IPS DF 6.9 (cell line): ENCODE measurements at places on chromosomes 2 and 18.

DNA sequence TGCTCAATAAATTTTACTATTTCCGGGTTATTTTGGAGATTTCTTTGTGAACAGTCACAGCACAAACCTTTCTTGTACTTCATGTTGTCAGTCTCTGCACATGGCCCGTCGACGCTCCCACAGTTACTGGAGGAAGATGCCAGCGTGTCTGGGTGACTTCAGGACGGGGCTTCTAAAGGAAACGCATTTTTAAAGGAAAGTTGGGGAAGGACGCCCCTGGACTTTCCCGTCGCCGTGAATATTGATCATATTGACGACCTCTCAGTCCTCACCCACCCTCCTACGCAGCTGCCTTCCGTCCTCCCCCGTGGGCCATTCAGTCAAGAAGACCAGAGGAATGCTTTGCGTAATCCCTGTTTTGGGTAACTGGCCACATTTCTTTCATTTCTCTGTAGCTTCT, 71.1 kb upstream of the SNTG2 start:
- no peaks in the 10 kb centered on the region for H3K27me3 ChIP-seq
- no peak overlapping the region for H3K27ac ChIP-seq
- DNase-seq = no peak
- no peaks in the 10 kb centered on the region for H3K4me1 ChIP-seq

- no peak overlapping the region for H3K4me3 ChIP-seq
- no peak for DNase-seq
- no peaks in the 10 kb centered on the region for H3K4me1 ChIP-seq
- H3K27me3 ChIP-seq = no peaks in the 10 kb centered on the region
- no peaks in the 10 kb centered on the region for H3K36me3 ChIP-seq
- no peak overlapping the region for H3K27ac ChIP-seq
Observed at GRCh38 chr2:24253303-24253919, 78.6 kb downstream of the FAM228A start.

- H3K36me3 ChIP-seq = no peaks in the 10 kb centered on the region
- H3K27ac ChIP-seq = no peak overlapping the region
- H3K4me3 ChIP-seq = no peak overlapping the region
- H3K4me1 ChIP-seq = no peaks in the 10 kb centered on the region
- DNase-seq = no peak
Observed at GRCh38 chr2:83471655-83472054, 987.4 kb downstream of the SUCLG1 start.

GRCh38 chr2:114488841-114489530, 46.5 kb downstream of the DPP10 start:
- H3K27me3 ChIP-seq = no peaks in the 10 kb centered on the region
- no peaks in the 10 kb centered on the region for H3K36me3 ChIP-seq
- H3K4me1 ChIP-seq = no peaks in the 10 kb centered on the region
- DNase-seq = no peak
- no peak overlapping the region for H3K4me3 ChIP-seq

- H3K27me3 ChIP-seq = no peaks in the 10 kb centered on the region
- DNase-seq = no peak
- H3K27ac ChIP-seq = no peak overlapping the region
- no peaks in the 10 kb centered on the region for H3K36me3 ChIP-seq
- H3K4me3 ChIP-seq = no peak overlapping the region
- no peaks in the 10 kb centered on the region for H3K4me1 ChIP-seq
Observed at GRCh38 chr2:28219138-28219537, 173.5 kb upstream of the FOSL2 start.

DNA sequence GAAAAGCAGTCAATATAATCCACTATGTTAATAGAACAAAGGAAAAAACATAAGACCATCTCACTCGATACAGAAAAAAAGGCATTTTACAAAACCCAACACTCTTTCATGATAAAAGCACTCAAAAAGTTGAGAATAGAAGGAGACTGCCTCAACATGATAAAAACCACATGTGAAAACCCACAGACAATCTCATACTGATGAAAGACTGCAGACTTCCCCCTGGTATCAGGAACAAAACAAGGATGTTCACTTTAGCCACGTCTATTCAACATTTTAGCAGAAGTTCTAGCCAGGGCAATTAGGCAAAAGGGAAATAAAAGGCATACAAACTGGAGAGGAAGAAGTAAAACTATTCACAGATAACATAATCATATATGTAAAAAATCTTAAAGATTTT, 285.9 kb downstream of the EIPR1 start:
- no peak overlapping the region for H3K4me3 ChIP-seq
- no peaks in the 10 kb centered on the region for H3K36me3 ChIP-seq
- H3K4me1 ChIP-seq = no peaks in the 10 kb centered on the region

GRCh38 chr2:38565333-38565732, 37.4 kb downstream of the HNRNPLL start:
- peaks cover 5% of the 10 kb centered on the region; the same call in 1 of the 2 replicates for H3K36me3 ChIP-seq
- H3K4me1 ChIP-seq = no peaks in the 10 kb centered on the region
- no peak overlapping the region for H3K27ac ChIP-seq
- no peak overlapping the region for H3K4me3 ChIP-seq

DNA sequence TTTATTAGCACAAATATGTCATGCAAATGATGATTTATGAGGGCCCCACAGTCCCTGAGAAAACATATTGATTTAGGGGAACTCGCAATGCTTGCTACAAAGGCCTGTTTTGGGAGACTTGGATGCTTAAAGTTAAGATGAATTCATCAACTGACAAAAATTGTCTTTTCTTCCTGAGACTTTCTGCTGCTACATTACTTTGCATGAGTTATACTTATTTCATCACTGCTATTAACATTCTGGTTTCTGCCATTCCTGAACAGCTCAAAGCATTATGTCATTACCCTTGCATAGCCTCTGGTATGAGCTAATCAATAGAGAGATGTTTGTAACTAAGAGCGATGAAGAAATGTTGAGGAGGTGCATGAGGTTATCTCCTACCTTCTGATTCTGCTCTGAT, 74.4 kb downstream of the SOX11 start:
- H3K27ac ChIP-seq = no peak overlapping the region
- H3K27me3 ChIP-seq = no peaks in the 10 kb centered on the region
- 0 out of 2 replicates have a peak, but pooled peaks cover 2% of the 10 kb centered on the region for H3K4me1 ChIP-seq
- no peak overlapping the region for H3K4me3 ChIP-seq
